ENCODE measurements at places on chromosomes 13 and 19. TPM values are rescaled to one million over a fixed set of nuclear protein-coding genes. Genes with fewer than 3 reads are reported as not detected.

Gene TPTE2
- not detected for total RNA-seq

DNA sequence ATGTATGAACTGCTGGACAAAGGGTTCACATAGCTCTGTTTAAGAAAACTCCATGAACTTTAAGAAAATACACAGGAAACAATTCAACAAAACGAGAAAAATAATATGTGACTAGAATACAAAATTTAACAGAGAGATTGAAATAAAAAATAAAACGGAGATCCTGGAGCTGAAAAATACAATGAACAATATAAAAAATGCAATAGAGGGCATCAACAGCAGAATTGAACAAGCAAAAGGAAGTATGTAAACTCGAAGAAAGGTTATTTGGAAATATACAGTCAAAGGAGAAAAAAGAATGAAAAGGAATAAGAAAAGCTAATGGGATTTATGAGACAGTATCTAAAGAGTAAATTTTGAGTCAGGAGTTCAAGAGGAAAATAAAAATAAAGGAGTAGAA is 163.0 kb upstream of the DACH1 start:
- no peak for DNase-seq

GRCh38 chr13:101529422-101529821 is 76.9 kb downstream of the ITGBL1 start:
- peak; percentile 48 for DNase-seq

- no peak for DNase-seq
Measured at GRCh38 chr19:10961073-10961860, 437 bp downstream of the SMARCA4 start.

- DNase-seq, result no peak
Measured at GRCh38 chr19:49435670-49436069, 5.7 kb downstream of the SLC17A7 start.

GRCh38 chr13:60312851-60313505 is 84.0 kb upstream of the TDRD3 start:
- no peak for DNase-seq

Data from activated CD4-positive, alpha-beta memory T cell treated with anti-CD3 and anti-CD28 coated beads for 36 hours (primary cell).